ENCODE measurements at places on chromosomes 12 and 14.
A peak's percentile ranks its signal among the peaks of the same experiment; 100 is the strongest.

DNA sequence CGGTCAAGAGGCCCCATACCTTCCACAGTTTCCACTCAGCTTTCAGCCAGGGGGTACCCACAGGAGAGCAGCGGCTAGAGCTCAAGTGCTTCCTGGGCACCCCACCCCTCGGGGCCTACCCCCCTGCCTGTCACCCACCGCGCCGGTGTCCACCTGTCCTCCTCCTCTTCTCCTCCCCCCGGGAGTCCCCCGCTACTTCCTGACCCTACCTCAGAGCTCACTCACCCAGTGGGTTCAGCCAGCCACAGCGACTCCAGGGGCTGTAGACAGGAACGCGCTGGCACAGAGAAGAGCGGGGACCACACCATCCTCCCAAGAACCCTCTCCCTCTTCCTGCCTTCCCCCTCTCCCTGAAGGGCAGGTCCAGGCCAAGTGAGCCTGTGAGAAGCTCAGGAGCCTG, 123.0 kb downstream of the ESRRB start:
- no peak for DNase-seq

DNA sequence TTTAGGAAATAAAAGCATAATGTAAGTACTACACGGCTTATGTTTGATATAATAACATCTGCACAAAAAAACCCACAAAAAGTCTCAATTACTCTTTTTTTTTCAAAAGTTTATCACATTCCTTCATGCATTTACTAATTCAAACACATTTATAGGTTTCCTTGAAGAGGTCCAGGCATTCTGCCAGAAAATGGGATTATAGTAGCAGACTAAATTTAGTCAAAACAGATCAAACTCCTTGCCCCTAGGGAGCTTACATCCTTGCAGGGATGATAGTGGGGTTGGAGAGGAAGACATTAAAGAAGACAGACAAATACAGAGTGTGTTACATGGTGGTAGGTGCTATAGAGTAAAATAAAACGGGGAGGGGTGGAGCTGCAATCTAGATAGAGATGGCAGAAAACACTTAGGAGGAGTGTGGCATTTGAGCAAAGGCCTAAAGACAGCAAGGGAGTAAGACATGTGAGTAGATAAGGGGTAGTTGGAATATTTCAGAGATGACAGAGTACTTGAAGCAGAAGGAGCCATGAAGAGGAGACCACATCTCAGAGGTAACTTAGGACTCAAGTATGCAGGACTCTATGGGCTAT, 266.9 kb downstream of the PPFIA2 start:
- no peak for DNase-seq

GRCh38 chr14:33836203-33836899, 114.5 kb downstream of the EGLN3 start:
- no peak for DNase-seq

GRCh38 chr14:58635091-58635830, 2.5 kb upstream of the DACT1 start:
- DNase-seq = no peak

- DNase-seq = no peak
Measured at GRCh38 chr14:20560961-20561360, at the start of gene RNASE9. TSS of gene RNASE9 (minus strand) at chr14:20561047.

DNA sequence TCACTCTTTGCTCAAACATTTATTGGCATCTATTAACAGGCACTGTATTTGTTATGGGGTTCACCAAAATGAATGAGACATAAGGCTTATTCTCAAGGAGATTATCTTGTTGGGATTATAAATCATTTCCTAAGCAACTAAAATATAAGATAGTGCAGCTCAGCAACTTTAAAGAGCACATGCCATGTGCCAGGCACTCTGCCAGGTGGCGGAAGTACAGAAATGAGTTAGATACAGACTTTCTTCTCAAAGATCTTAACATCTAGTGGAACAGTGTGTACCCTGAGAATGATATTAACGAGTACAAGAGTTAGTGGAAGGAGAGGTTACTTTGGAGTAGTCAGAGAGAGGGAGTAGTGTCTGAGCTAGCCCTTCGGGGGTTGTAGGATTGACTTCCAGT, 28.4 kb upstream of the TOMM20L start:
- DNase-seq = no peak

GRCh38 chr12:57130941-57131340, 2.7 kb downstream of the LRP1 start:
- no peak for DNase-seq

GRCh38 chr12:94988471-94988870, 15.0 kb downstream of the NDUFA12 start:
- no peak for DNase-seq

GRCh38 chr12:53097564-53098353, at the start of gene IGFBP6:
TSS of gene IGFBP6 (plus strand) at chr12:53097667. CDS start at chr12:53097718, 51 bp downstream.
- peak; percentile 89 for DNase-seq

GRCh38 chr12:13573698-13574321, 377.3 kb downstream of the EMP1 start:
- peak; percentile 84 for DNase-seq

DNA sequence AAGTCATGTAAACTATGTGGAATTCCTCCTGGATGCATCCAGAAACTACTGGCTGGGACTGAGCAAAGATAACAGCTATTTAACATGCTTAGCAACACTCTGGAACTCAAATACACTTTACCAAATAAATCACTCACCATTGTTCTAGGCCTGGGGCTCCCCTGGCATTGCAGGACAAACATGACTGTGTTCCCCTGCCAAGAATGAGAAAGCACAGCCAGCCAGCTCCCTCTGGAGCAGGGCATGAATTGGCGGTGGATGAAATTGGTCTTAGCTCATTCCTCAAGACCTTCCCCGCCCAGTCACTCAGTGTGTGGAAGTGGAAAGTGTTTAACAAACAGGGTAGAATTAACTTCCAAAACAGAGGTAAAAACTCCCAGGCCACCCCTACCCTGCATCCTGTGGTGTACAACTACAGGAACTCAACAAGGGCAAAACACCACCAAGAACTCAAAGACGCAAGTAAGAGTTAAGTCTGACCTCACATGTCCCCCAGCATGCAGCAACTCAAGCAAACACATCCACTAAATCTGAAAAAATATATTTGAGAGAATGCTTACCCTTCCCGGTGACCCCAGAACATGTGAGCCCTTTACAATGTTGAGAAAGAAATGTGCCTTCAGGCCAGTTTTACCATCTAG, 58.4 kb upstream of the BDKRB2 start:
- DNase-seq = peak; percentile 81

- DNase-seq = no peak
Measured at GRCh38 chr14:47057364-47057763, 405.8 kb upstream of the RPL10L start.
